Osteocyte (in vitro differentiated cells): ENCODE measurements at places on chromosomes 1 and 21. TPM values are rescaled to one million over a fixed set of nuclear protein-coding genes. Genes with fewer than 3 reads are reported as not detected.

The LENEP gene
- total RNA-seq, result not detected in 2 replicates

The FMOD gene
- not detected in 2 replicates for total RNA-seq

The LRRC53 gene
- not detected in 2 replicates for total RNA-seq

The LRRC38 gene
- total RNA-seq, result not detected in 2 replicates

The ZNF593OS gene
- total RNA-seq, result not detected in 2 replicates
